ENCODE measurements at places on chromosomes 16 and 17. TPM values are rescaled to one million over a fixed set of nuclear protein-coding genes. Genes with fewer than 3 reads are reported as not detected.

Gene CCP110
- 7.0 TPM for polyA plus RNA-seq

Gene IGF2BP1
- polyA plus RNA-seq: 0.05 TPM

Gene TK1
- 112 TPM for polyA plus RNA-seq

Gene KCNJ18
- polyA plus RNA-seq: not detected

Gene KRT32
- polyA plus RNA-seq: not detected

Gene SLC39A11
- 23.5 TPM for polyA plus RNA-seq

Gene TMEM11
- polyA plus RNA-seq: 43.8 TPM

Gene GJC1
- polyA plus RNA-seq: 15.2 TPM

Gene HASPIN
- polyA plus RNA-seq: 1.4 TPM

Gene CHD9NB
- 2.5 TPM for polyA plus RNA-seq

Gene HS3ST3A1
- 22.6 TPM for polyA plus RNA-seq

Gene CES5A
- polyA plus RNA-seq: not detected

Gene NTN3
- polyA plus RNA-seq: 0.28 TPM

Gene ZNF469
- polyA plus RNA-seq: 0.24 TPM

Gene PROCA1
- polyA plus RNA-seq: 7.1 TPM

Gene OSGIN1
- 4.8 TPM for polyA plus RNA-seq

Gene KRT222
- polyA plus RNA-seq: not detected

Gene KCTD13
- polyA plus RNA-seq: 31.0 TPM

Gene COX10
- polyA plus RNA-seq: 11.4 TPM

Gene ZNF821
- 7.7 TPM for polyA plus RNA-seq

Gene UTP4
- 91.7 TPM for polyA plus RNA-seq

Gene DPEP1
- 0.05 TPM for polyA plus RNA-seq

Gene SYT17
- polyA plus RNA-seq: 0.39 TPM

Gene MRC2
- 213 TPM for polyA plus RNA-seq

Gene CD68
- 34.6 TPM for polyA plus RNA-seq

Gene CDRT15L2
- not detected for polyA plus RNA-seq

Gene C16orf46
- polyA plus RNA-seq: 1.2 TPM

Gene PLD2
- polyA plus RNA-seq: 49.2 TPM

Gene INCA1
- 1.2 TPM for polyA plus RNA-seq

Gene DOK4
- polyA plus RNA-seq: 28.4 TPM

Gene NPIPA5
- polyA plus RNA-seq: 0.24 TPM

Gene GP1BA
- polyA plus RNA-seq: not detected

Gene GRIN2A
- not detected for polyA plus RNA-seq

Gene TBC1D3I
- 0.05 TPM for polyA plus RNA-seq

Gene TNFSF13
- 2.1 TPM for polyA plus RNA-seq

Gene OR4D1
- not detected for polyA plus RNA-seq

Gene GFAP
- 0.48 TPM for polyA plus RNA-seq

Gene SLC16A13
- 2.5 TPM for polyA plus RNA-seq

Gene ANKRD11
- 31.1 TPM for polyA plus RNA-seq

Gene CDK3
- 14.6 TPM for polyA plus RNA-seq

Gene HOXB7
- polyA plus RNA-seq: not detected

Gene PABPN1L
- polyA plus RNA-seq: not detected

Gene ICAM2
- 0.08 TPM for polyA plus RNA-seq

Gene RNF167
- polyA plus RNA-seq: 115 TPM

Gene ATP1B2
- 0.05 TPM for polyA plus RNA-seq

Gene SGCA
- not detected for polyA plus RNA-seq

Gene KRTAP9-4
- not detected for polyA plus RNA-seq

Gene RUNDC3A
- polyA plus RNA-seq: 11.0 TPM

Gene PALB2
- 4.5 TPM for polyA plus RNA-seq

Gene KRT14
- polyA plus RNA-seq: not detected

Gene ABCC3
- polyA plus RNA-seq: 185 TPM

Gene RDM1
- polyA plus RNA-seq: 2.5 TPM

All from SK-N-SH (cell line).